ENCODE measurements at places on chromosomes 11 and 22.

- DNase-seq, result no peak
These were observed 4.6 kb downstream of the CD151 start for GRCh38 chr11:837189-837989.

- DNase-seq, result no peak
These were observed 104.1 kb upstream of the E2F8 start for GRCh38 chr11:19344661-19345518.

DNA sequence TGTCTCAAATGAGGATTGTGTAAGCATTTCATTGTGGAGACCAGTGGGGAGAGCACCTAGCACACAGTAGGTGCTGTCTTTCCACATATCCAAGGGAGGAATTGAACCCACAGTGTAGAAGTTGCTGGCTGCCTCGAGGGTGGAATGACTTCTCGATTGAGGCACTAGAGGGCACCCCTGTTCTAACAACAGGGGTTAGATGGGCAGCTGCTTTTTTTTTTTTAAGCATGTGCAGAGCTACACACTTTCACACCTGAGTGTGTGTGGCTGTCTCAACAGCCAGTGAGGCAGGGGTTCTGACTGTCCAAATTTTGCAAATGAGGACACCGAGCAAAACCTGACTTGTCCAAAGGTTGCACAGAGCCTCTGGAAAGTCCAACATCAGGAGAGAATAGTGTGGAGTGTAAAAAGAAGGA is 118.2 kb upstream of the CRYBB3 start:
- DNase-seq, result no peak

DNA sequence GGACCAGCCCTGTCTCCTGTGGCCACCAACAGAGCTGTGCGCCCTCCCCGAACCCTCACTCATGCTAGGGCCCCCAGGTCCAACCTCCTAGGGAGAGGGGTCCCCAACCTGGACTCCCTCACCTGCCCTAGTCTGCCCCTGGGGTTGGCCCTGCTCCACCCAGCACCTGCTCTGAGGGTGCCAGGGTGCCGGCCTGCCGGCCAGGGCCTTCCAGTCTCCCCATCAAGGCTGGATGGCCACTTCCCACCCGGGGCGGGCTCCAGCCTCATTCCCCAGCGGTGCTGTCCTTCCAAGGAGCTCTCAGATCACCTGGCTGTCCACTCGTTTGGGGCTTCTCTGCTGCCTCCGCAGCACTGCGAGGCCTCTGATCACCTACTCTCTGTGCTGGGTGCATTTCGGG is 39.1 kb downstream of the CDKN1C start:
- DNase-seq, result no peak

DNA sequence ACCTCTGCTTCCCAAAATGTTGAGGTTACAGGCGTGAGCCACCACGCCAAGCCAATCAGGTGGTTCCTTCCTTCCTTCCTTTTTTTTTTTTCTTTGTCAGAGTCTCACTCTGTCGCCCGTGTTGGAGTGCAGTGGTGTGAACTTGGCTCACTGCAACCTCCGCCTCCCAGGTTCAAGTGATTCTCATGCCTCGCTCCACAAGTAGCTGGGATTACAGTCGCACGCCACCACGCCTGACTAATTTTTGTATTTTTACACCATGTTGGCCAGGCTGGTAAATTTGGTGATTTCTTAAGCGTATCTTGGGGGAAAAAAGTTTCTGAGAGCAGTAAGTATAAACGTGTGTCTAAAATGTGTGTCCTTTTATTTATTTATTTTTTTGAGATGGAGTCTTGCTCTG is 18.2 kb upstream of the SPINDOC start:
- DNase-seq, result no peak

DNA sequence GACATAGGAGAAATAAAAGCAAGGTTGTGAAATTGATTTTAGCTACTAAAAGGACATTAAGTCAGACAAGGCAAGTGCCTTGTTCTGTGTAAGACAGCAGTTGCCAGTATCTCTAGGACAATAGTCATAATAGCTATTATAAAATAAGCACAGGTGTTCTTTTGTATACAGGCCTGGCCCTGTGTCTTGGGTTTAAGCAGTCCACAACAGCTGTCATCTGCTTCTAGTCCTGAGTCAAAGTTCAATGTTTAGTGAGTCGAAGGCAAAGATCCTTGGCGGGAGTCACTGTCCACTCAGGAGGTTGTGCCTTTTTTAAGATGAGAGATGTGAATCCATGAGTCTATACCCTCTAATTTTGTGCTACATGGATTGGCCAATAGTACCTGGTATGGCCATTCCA is 79.5 kb downstream of the SC5D start:
- DNase-seq, result no peak

DNA sequence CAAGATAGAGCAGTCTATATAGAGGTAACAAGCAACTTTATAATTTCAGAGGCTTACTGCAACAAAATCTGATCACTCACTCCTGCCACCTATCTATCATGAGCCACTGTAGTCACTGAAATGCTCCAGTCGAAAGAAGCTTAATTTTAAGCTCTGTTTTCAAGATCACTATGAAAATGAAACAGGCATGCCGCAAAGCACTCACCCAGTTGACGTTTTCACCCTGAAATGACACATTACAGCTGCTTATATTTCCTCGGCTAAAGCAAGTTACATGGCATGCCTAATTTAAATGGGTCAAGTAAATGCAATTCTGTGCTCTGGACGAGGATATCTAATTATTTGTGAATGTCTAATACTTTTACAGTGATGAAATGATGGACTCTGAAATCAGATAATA is 616.3 kb downstream of the FAM181B start:
- DNase-seq, result no peak

- no peak for DNase-seq
These were observed 12.8 kb downstream of the AP1B1 start for GRCh38 chr22:29375398-29376076.

DNA sequence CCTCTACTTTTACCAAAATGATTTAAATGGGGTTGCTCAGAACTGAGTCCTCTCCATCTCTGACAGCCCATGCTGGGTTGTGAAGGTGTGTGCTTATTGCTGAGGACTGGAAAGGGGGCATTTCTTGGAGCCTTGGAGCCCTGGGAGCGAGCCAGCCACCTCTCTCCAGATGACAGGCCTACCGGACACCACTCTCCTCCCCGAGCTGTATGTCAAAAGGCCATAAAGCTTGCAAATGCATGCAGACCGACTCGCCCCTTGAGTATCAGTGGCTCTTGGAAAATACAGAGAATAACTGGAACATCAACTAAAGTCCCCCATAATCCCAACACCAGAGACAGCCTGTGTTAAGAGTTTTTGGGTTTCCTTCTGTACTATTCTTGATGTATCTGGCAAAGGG is 67.9 kb upstream of the PITPNB start:
- DNase-seq, result no peak

DNA sequence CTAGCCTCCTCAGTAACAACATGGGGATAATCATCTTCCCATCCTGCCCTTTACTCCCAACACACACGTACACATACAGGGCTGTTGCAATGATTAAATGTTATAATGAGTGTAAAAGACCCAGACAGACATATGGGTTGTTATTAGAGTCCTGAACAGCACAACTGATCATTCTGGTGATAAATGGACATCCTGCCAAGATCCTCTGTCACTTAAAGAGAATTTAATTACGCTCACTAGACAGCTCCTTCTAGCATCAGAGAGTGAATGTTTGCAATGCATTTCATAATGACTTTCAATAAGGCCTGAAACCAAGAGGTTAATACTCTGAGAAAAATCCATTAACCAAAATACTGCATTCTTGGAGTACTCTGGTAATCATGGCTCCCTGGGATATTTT is 115.8 kb downstream of the KCNC1 start:
- no peak for DNase-seq

DNA sequence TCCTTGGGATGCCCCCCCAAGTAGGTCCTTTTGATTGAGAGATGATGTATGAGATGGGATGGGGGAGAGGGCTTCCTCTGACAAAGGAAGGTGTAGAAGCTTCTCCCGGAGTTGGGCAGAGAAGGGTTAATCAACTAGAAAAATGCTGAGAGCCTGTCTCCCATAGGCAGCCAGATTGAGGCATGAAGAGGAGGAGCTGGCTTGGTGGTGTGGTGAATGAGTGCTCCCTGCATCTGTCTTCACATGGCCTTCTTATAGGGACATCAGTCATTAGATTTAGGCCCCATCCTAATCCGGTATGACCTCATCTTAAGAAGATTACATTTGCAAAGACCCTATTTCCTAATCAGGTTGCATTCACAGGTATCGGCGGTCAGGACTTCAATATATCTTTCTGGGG is 61.1 kb downstream of the NFAM1 start:
- no peak for DNase-seq

All from GF-D8 (cell line).